ENCODE measurements at places on chromosomes 7 and 10.
A peak's percentile ranks its signal among the peaks of the same experiment; 100 is the strongest.

DNA sequence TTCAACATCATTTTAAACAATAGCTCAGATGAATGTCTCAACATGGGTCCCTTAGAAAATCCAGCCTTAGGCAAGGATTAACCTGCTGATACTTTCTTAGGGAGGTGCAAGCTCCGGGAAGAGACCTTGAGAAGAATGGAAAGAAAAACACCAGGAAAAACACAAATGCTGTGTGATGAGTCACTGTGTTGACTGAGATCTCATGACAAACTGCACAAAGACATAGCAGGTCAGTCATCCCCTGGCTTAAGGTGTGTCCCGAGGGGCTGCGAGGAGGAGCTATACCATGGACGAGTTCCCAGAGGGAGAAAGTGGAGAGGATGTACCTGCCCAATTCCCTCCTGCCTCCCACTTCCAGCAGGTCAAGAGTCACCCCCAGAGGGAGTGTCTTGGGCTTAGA lies 98.0 kb downstream of the TEX36 start:
- DNase-seq: no peak

DNA sequence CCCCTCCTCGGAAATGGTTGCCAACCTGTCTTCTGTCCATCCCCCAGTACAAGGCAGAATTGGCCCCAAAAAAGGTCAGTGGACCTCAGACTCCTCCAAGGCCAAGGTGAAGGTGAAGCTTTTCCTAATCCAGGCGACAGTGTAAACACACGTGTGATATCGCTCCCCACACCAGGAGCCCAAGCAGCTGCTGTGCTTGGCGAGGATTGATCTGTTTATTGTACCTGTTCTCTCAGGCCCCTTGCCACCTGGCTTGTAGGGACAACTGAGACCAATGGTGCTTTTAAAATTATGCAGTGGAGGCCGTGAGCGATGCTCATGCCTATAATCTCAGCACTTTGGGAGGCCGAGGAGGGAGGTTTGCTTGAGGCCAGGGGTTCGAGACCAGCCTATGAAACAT lies 66.1 kb upstream of the GTF2IRD1 start:
- no peak for DNase-seq

- DNase-seq: no peak
These were observed 58.9 kb downstream of the ZNF22 start for GRCh38 chr10:45059632-45060031.

DNA sequence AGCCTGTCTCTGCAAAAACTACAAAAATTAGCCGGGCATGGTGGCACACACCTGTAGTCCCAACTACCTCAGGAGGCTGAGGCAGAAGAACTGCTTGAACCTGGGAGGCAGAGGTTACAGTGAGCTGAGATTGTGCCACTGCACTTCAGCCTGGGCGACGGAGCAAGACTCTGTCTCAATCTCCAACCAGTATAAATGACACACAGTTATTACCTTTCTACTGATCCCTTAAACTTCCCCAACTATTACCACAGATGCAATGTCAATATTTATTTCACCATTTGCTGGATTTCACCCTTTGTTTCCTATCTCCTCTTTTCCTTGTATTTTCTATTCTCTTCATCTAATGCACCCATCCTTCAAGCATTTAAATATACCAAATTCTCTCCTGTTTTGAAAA lies 431.8 kb downstream of the GRM8 start:
- DNase-seq: no peak

GRCh38 chr10:97060441-97061084 lies 125.2 kb downstream of the SLIT1 start:
- DNase-seq: no peak

GRCh38 chr10:105718207-105718995 lies 1077.3 kb downstream of the SORCS3 start:
- no peak for DNase-seq

- DNase-seq: no peak
These were observed 20.1 kb upstream of the CYP3A5 start for GRCh38 chr7:99699946-99700345.

DNA sequence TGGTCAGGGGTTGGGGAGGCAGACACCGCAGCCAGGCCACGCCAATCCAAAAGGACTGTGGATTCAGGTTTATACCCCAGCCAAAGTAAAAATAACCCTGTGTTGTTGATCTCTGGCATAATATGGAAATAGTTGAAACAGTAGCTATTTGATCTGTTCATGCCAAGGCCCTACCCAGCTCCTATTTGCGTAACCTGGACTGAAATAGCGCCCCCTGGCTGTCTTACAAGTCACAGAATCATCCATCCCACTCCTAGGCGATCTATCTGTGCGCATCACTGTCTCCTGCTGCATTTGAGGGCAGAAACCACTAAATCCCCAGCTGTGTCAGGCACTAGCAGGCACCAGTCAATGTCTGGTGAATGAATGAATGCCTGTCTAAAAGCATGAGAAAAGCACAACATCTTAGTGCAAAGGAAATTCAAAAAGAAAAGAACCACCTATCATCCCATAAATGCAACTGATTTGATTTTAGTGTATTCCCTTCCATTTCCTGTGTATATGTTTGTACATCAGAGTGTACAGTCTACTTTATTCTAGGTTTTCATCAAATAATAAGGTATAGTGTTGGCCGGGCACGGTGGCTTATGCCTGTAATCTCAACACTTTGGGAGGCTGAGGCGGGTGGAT lies 160.0 kb downstream of the SLIT1 start:
- DNase-seq: peak; percentile 9

DNA sequence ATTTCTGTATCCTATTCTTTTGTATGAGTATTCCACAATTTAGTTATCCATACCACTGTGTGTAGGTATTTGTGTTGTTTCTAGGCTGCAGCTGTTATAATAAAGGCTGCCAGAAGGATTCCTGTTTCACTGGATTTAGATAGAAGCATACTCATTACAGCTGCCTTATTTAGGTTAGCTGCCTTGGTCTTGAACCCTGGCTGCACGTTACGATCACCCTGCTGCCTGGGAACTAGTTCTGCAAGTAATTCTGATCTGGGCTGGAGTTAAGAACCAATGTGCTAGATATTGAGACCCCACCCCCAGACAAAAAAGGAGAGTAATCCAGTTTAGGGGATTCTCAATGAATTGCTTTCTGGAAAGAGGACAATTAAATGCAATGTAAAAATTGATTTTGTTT lies 43.1 kb downstream of the CCDC71L start:
- no peak for DNase-seq

- DNase-seq: no peak
These were observed 16.9 kb upstream of the CDK14 start for GRCh38 chr7:90579181-90579688.

GRCh38 chr7:3892157-3892556 lies 591.1 kb downstream of the SDK1 start:
- DNase-seq: no peak

GRCh38 chr10:22429146-22429545 lies 83.8 kb downstream of the SPAG6 start:
- DNase-seq: no peak

DNA sequence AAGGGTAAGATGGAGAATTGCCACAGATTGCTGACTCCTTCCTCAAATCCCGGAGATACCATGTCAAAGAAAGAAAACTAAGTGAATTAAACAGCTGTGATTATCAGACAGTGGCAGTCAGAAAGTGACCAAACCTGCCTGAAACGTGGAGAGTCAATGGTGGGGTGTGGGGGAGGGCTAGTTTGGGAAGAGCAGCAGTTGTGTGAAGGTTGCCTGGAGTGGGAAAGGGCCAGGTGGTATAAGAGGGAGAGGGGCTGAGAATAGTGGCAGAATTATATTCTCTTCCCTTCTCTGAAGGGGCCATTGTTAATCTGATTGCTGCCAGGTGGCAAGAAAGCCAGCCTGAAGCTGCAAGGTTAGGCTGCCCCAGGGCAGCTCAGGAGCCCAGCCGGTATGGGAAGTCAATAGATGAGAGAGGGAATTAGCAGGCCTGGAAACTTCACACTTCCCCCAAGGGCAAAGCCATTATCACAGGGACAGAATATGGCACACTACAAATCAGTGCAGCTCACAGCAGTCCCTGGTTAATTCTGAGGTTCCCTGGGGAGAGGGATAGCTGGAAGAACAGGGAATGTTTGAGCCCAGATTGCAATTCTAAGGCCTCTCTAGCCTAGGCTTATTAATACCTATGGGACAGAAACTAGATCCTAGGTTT lies 83.9 kb upstream of the ITGB1 start:
- no peak for DNase-seq

- no peak for DNase-seq
These were observed 202.6 kb upstream of the ZMIZ1 start for GRCh38 chr10:78865931-78866717.

- no peak for DNase-seq
These were observed 90.3 kb downstream of the SRPK2 start for GRCh38 chr7:105298439-105298894.

DNA sequence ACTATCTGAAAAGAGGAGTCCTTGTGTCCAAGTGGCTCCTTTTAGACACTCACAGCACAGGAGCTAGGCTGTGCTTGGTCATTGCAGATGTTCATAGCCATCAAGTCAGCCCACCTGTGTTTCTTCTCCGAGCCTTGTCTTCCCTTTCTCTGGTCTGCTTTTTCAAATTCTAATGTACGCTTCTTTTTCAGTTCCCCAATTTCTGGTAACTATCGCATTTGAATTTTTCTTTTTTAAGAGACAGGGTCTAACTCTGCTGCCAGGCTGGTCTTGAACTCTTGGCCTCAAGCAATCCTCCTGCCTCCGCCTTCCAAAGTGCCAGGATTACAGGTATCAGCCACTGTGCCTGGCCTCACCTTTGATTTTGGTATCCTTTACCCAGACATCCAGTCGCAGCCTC lies 18.9 kb downstream of the APBB1IP start:
- DNase-seq: no peak

DNA sequence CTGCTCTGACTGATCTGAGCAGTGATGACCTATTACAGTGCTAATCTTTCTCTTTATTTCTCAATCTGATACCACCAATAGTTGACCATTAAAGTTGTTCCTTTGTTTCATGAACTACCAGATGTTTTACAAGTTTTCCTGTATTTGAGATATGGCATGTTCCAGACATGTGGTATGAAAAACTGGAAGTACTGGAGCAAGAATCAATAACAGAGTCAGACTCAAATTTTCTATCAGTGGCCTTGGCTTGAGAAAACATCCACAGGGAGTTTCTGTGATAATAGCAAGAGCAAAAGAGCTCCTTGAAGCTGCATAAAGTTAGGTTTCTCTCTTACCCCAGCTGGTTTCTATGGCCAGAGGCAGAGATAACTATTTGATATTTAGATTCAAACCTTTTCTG lies 469.0 kb upstream of the STEAP1 start:
- DNase-seq: no peak

DNA sequence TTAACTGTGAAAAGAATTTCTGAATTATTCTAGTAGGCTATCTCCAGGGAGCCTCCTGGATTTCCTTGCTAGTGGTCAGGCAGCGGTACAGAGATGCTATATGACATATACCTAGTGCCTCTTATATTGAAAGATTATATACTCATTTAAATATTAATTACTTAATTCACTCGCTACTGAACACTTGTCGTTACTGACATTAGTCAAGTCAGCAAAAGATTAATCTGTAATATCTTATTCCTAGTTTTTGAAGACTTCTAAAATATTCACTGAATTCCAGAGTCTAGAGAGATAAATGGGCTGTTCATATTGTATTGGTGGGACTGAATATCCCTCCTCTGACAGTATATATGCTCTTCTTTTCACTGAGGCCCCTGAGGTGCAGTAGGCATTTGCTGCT lies 2.9 kb downstream of the SEMA3E start:
- DNase-seq: no peak

- DNase-seq: no peak
These were observed 88.3 kb downstream of the PTPRZ1 start for GRCh38 chr7:121961089-121961867.

GRCh38 chr7:102122026-102122425 lies 164.6 kb upstream of the SH2B2 start:
- no peak for DNase-seq

- DNase-seq: no peak
These were observed 107.1 kb upstream of the FAM20C start for GRCh38 chr7:85074-85882.

DNA sequence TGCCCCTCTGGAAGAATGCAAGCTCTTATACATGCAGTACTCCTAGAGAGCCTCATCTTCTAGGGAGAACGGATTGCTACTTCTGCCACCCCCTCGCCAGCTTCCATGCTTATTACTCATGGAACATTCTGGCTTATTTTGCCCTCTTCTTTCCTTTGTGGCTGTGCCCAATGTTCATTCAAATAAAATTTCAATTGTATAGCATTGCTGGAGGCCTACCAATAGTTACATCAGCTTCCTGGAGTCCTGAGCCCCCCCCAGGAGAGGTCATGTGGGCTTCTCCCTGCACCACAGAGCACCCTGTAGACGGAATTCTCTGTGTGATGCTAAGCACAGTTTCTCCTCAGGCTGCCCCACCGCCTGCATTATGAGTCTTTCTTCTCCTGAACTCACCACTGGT lies 1094.0 kb downstream of the KCNMA1 start:
- no peak for DNase-seq

DNA sequence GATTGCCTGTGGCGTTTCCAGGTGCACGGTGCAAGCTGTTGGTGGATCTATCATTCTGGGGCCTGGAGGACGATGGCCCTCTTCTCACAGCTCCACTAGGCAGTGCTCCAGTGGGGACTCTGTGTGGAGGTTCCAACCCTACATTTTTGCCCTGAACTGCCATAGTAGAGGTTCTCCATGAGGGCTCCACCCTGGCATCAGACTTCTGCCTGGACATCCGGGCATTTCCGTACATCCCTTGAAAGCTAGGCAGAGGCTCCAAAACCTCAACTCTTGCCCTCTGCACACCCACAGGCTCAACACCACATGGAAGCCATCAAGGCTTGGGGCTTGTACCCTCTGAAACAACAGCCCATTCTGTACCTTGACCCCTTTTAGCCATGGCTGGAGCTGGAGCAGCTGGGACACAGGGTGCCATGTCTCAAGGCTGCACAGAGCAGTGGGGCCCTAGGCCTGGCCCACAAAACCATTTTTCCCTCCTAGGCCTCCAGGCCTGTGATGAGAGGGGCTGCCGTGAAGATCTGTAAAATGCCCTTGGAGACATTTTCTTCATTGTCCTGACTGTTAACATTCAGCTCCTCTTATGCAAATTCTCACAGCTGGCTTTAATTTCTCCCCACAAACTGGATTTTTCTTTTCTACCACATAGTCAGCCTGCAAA lies 10.0 kb upstream of the FGL2 start:
- no peak for DNase-seq

DNA sequence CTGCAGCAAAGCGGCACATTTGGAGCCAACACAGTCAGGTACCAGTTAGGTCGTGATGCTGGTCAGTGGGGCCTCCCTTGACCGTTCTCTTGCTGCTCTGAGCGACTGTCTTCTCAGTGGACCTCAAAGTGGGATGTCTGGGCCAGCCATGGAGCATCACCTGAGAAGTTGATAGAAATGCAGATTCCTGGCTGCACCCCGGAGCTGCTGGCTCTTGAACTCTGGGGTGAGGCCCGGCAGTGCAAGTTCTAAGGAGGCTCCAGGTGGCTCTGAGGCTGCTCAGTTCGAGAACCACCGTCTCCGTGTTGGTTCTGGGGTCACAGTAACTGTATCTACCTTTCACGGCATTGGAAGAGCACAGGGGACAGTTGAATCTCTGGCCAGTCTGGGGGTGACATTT lies 147.5 kb downstream of the WDR37 start:
- no peak for DNase-seq

Measured in activated effector memory CD4-positive, alpha-beta T cell treated with Interleukin-2 at 50 U/mL for 16 hours (primary cell).